NCI-H226 (cell line): ENCODE measurements at places on chromosomes 5 and 9.

GRCh38 chr5:160444407-160444806, 22.8 kb downstream of the PTTG1 start:
- DNase-seq = no peak

- no peak for DNase-seq
These were observed 58.3 kb upstream of the MOCS2 start for GRCh38 chr5:53167836-53168235.

GRCh38 chr9:133682818-133683585, 46.8 kb downstream of the DBH start:
- DNase-seq = no peak

GRCh38 chr9:34262971-34263370, 66.1 kb downstream of the KIF24 start:
- no peak for DNase-seq

GRCh38 chr9:14433351-14434157, 119.6 kb upstream of the NFIB start:
- peak; percentile 39 for DNase-seq

DNA sequence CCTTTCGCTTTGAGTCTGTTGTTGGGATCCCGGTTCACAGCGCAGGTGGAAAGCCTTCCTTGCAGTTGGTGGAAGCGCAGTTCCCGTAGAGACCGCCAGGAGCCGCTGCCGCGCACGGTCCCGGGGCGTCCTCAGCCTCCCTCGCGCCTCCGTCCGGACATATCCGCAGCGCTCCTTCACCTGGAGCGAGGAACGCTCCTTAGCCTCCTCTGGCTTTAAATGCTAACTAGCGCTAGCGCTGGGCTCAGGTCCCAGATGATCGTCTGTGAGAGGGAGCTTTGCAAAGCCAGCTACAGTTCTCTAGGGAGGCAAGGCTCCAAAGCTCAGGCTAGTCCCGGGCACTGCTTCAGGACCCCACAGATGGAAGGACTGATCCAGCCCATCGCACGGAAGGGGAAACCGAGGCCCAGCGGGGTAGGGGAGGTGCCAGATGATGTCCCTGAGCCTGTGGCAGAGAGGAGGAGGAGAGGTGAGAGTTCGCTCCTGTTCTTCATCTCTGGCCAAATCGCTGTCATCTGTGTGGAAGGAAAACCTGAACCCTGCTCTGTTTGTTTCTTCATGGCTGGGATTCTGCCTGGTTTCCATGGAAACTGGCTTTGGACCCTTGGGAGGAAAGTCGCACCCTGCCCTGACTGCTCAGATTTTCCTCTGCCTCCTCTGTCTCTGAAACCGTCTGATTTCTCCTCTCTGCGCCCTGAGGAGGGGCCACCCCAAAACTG, 31.4 kb downstream of the COL15A1 start:
- peak; percentile 56 for DNase-seq

GRCh38 chr5:61467766-61468482, 135.9 kb downstream of the ZSWIM6 start:
- peak; percentile 59 for DNase-seq

DNA sequence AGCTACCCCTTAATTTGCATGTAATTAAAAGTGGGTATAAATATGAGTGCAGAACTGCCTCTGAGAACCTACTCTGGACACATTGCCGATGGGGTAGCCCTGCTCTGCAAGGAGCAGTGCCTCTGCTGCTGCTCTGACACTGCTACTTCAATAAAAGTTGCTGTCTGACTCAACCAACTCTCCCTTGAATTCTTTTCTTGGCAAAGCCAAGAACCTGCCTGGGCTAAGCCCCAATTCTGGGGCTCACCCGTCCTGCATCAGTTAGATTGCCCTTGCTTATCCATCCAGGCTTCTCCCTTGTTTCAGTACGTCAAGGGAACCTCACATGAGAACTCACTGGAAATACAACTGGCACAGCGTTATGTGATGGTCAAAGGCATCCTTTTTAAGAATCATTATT, 44.1 kb downstream of the FBXL7 start:
- peak; percentile 28 for DNase-seq

- DNase-seq = no peak
These were observed 26.6 kb upstream of the CD180 start for GRCh38 chr5:67223211-67223610.

DNA sequence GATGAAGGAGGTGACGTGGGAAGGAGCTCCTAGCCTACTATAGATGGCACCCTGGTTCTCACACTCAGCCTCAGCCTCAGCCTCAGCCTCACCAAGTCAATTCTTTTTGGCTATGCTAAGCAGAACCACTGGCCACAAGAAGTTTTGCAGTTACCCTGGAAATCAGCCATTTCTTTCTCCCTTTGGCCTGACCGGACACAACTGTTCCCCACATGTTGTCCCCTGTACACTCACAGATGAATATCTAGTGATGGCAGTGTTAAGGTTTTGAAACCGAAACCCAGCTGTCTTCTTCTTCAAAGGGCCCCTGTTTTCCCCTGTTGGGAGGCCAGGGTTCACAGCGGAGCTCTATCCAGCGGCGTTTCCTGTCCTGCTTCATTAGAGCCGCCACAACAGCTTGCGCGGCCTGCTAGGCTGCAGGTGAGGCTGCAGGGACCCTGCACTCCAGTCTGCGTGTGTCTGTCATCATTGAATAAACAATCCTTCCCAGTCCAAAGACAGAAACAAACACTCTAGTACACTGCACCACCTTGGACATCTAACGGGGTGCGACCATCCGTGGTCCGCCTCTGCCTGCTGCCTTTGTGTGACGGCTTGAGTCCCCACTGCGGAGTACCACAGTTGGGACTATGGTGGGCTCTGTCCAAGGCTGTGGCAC, 250.5 kb downstream of the DENND1A start:
- DNase-seq = no peak

- no peak for DNase-seq
These were observed 246.9 kb downstream of the ZSWIM6 start for GRCh38 chr5:61578858-61579503.

- peak; percentile 26 for DNase-seq
These were observed 85.8 kb downstream of the RIC1 start for GRCh38 chr9:5714501-5715401.

DNA sequence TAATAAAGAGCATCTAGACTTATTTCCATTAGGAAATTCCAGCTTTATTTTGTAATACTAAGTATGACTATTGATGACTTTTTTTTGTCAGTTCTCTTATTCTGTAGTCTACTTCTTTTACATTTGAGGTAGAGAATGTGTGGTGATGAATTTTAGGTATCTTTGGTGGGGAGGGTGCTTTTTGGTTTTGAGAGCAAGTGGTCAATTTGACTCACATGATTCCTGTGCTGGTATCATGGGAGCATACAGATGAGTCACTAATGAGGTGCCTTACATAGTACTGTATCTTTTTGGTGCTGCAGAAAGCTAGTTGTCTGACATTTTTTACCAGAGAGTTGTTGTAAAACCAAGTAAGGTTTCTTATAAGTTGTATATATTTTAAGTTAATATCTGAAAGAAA, 35.3 kb downstream of the ERBIN start:
- DNase-seq = peak; percentile 59

- DNase-seq = no peak
These were observed 64.9 kb downstream of the RALGPS1 start for GRCh38 chr9:126979461-126979860.

GRCh38 chr5:57684299-57684702, 201.7 kb upstream of the ACTBL2 start:
- DNase-seq = peak; percentile 13

DNA sequence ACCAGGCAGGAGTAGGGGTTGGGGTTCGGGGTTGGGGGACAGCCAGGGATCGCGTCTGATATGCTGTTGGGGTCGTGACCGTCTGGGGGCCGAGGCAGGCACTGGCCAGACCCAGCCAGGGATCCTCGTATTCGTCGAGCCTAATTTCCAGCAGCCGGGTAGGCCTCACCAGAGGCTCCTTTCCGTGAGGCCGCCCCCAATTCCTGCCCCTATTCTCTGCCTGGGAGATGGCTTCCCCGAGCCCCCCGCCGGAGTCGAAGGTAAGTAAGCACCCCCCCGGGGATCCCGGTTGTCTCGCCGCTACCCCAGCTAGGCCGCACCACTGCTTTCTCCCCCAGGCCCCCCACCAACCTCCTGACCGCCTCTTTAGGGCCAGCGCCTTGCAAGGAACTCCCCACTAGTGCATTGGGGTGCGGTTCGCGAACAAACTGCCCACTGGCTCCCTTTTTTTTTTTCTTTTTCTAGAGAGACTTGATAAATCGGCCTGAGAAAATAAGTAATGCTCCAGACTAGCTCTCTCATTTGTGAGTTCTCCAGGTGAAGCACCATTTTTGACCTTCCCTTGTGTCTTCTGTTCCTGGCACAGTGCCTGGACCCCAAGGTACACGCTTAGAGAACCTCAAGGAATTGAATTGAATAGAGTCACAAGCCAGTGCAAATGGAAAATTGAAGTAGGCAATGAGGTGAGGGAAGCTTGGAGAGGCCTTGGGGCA, 435 bp downstream of the ZNF189 start:
- no peak for DNase-seq

DNA sequence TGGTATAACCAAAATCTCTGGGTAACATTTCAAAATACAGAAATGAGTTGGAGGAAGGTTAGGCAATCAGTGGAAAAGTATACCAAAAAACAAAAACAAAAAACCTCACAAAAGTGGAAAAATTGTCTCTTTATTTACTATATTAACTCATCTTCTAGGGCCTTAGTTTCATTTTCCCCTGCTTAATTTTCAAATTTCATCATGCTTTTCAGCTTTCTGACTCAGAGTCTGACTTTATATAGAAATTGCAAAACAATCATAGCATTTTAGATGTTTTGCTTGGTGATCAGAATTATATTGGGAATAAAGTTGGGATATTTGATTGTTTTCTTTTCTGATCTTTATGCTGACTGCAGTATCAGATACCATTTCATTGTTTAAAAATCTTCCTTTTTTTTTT, 257.0 kb upstream of the PRR16 start:
- no peak for DNase-seq

DNA sequence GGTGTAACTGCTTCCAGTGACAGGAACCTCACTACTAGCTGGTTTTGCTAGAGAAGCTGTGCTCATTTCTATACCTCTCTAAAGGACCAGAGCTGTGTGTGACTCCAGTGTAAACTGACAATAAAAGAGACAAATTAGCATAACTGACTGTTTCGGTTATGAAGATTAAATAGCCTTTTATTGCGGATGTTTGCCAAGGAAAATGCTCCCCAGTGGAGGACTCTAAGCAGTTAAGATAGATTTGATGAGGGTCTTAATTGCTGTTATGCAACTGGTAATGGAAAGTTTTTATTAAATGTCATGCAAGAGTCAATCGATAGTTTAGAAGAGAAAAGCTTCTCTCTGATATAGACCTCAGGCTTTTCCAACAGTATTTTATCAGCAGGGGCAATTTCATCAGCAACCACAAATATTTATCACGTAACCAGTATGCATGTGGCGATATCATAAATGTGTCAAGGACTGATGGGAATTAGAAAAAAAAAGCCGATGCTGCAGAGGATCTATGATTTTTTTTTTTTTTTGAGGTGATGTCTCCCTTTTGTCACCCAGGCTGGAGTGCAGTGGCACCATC, 275.2 kb upstream of the DMAC1 start:
- DNase-seq = no peak

DNA sequence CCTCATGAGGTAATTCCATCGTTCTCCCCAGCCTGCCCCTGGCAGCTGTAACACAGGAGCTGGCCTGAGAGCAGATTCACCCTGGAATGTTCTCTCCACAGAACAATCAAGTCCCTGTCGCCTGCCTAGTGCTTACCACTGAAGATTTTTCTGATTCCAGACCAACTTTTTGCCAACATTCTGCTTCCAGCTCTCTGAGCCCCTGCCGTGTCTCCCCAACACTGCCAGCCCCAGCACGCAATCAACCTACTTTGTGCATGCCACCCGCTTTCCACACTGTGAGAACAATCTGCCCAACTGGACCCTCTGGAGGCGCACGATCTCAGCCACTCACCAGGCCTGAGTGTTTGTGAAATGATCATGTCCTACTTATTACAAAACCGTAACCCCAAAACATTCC, 62.6 kb downstream of the PSMB7 start:
- DNase-seq = no peak

DNA sequence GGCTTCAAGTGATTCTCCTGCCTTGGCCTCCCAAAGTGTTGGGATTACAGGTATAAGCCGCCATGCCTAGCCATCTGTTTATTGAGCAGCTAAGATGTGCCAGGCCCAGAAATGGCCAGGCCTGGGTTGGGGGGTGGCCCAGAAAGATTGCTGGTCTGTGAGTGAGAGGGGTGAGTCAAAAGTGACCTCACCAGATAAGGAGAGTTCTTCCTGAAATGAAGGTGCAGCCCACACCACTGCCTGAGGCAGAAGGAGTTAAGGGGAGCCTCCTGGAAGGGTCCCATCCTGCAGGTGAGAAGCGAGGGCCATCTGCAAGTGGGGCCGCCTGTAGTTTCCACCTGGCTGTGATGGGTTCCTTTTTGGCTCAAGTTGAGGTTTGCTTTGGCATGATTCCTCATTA, 96.9 kb upstream of the KLF4 start:
- peak; percentile 49 for DNase-seq

- DNase-seq = no peak
These were observed 616 bp downstream of the RNF130 start for GRCh38 chr5:180070756-180071530.

DNA sequence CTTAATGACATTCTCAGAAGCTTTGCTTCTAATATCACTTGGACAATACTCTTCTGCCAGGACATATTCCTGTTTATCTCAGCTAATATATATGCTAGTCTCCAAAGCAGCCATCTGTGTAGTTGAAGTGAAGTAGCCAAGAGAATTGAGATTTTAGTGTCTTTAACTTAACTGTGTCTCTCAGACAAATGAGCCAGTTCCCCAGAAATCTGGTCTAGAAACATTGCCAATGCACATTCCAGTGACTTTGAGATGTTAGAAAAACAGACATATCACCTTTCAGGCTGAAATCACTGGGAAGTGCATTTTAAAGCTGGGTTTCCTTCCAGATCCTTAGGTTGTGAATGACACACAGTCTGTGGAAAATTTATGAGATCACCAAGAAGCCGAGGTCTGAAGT, 114.6 kb downstream of the MTX3 start:
- DNase-seq = no peak

DNA sequence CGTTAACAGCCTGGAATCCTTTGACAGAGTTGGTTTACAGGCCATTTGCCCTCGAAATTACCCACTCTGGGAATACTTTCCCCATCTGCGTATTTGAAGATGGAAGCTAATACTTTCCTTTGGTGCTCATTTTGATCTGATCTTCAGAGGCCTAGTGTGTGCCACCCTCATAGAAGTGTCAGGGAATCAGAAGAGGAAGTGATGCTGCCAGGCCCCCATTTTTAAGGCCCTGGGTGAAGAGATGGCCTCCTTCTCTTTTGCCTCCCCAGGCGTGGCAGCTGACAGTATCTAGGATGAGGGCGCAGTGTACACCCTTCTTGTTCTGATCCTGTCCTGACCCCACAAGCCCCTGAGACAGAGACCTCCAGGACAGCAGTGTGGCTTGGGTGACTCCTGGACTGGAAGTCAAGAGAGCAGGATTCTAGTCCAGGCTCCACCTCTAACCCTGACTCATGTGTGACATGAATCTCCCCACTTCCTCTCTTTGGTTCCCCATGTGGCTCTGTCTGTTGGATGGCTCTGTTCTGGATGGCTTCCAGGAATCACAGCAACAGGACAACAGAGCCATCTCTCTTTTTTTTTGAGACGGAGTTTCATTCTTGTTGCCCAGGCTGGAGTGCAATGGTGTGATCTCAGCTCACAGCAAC, 27.8 kb downstream of the CSF1R start:
- DNase-seq = no peak

GRCh38 chr9:134671341-134672113, 29.9 kb downstream of the COL5A1 start:
- DNase-seq = no peak

GRCh38 chr9:133615186-133615585, 6.0 kb upstream of the FAM163B start:
- no peak for DNase-seq
